ENCODE measurements at places on chromosomes 11 and 22.
A peak's percentile ranks its signal among the peaks of the same experiment; 100 is the strongest.

DNA sequence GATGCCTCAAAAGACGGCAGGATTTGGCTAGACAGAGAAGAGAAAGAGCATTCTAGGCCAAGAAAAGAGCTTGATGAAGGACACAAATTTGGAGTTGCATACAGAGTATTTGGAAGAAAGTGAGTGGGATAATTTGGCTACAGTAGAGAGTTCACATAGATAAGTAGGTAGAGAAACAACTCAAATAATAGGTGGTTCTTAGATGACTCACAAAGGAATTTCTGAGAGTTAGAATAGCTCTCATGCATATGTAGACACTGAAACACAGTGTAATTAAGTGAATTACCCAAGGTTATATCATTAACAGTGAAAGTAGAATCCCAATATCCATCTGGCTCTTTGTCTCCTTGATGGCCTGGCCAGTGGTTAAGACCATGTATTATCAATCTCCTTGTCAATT lies 228.6 kb upstream of the DDI1 start:
- no peak for DNase-seq

- DNase-seq, result no peak
Measured at GRCh38 chr22:23163665-23164064, 16.6 kb upstream of the BCR start.

- DNase-seq, result no peak
Measured at GRCh38 chr11:46162700-46163099, 41.4 kb upstream of the PHF21A start.

- DNase-seq, result no peak
Measured at GRCh38 chr11:120482149-120482548, 29.4 kb upstream of the GRIK4 start.

DNA sequence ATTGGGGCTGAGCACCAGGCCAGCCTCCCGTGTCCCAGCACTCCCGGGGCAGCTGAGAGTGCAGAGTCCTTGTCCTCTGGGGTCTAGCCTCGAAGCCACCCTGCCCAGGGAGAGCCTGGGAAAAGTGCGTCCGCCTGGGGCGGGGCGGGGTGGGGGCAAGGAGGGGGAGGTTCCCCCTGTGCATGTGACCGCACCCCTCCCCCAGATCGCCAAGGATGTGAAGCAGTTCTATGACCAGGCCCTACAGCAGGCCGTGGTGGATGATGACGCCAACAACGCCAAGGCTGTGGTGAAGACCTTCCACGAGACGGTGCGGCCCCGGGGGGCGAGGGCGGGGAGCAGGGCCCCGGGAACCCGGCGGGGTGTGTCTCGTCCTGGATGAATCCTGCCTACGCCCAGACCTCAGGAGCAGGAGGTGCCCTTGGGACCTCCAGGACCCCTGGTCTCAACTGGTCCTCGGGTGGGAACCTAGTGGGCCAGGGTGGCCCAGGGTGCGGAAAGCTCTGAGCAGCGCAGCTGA lies 5.3 kb upstream of the TSSC4 start:
- no peak for DNase-seq

DNA sequence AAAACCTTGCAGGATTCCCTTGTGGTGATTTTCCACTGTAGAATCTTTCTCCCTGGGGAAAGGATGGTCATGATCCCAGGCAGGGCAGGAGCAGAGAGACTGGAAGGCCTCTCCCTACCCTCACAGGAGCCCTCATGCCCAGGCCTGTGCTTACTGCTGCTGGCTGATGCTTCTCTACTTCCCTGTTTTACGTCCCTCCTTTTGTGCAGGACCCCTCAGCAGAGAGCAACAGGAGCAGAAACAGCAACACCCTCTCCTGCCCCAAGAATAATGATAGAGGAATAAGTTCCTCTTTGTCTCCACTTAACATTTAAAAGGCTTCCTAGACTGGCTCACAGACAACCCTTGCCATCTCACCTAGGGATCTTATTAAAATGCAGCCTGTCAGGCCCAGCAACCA lies 3.6 kb downstream of the ISX start:
- no peak for DNase-seq

DNA sequence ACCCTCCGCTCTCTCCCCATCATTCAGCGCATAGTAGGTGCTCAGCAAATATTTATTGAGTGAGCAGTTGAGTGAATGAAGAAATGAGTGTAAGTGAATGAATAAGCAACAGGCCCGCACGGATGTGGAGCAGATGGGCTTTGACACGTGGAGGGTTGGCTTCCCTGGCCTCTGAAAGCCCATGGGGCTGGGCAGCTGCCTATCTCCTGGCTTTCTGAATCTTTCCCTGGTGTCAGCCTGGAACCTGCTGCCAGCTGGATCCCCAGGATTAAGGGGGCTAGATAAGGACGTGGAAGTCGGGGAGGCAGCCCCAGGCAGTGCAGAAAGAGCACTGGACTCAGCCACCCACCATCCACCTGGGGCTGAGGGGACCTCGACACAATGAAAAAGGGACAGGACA lies 12.6 kb downstream of the IL2RB start:
- DNase-seq, result no peak

DNA sequence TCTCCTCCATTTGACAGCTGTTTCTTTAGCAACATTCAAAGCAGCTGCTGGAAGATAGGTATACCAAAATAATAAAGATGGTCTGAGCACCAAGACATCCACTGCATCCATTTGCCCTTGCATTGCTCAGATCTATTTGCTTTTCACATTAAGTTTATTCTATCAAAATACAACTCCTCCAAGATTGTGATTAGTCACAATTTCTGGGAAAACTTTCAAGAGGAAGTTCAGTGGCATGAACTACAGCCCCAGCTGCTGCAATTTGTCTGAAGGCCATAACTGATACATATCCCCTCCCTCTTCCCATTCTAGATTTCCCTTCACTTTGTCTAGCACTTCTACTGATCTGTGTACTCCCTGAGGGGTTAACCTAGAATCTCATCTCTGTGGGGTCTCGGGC lies 117.5 kb upstream of the CEP126 start:
- DNase-seq, result no peak

DNA sequence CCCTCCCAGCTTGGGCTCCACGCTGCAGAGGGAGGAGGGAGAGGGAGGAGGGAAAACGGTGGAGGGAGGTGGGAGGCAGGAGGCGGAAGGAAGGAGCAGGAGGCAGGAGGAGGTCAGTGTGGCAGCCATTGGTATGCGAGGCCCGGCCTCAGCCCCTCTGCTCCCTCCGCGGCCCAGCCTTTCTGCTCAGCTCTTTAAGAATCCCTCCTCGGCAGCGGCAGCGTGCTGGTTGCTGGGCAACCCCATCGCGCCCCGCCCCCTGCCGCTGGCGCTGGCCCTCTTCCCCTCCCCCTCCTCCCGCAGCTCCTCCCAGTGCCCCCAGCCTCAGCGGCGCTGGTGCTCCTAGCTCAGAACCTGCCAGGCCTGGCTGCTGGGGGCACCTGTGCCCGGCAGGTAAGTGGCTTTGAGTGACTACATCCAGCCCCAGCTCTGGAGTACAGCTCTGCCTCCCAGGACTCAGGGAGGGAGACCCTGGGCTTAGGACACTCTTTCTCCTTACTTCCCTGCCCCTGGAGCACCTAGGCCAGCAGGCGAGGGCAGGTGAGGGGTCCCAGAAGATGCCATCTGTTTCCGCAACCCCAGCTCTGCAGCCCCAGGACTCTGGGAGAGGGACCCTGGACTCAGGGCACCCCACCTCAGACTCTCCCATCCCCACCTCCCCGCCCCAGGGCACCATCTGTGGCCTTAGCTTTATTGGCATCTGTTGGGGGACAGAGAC lies 7.2 kb upstream of the FLRT1 start:
- peak; percentile 63 for DNase-seq

DNA sequence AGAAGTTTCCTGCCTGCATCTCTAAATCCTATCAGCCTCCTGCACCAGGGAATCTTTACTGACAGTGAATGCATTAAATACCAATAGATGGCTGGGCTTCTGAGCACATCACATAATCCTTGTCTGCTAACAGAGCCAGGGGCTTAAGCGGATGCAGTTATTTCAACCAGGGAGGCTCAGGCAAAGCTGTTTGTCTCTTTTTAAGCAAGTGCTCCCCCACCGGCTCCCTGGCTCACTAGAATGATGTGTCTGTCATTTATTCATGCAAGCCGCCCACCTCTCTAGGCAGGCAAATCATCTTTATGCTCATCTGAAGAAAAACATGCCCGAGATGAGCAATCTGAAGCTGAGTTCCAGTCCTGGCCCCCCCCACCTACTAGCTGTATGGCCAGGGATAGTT lies 182.3 kb downstream of the TENM4 start:
- no peak for DNase-seq

DNA sequence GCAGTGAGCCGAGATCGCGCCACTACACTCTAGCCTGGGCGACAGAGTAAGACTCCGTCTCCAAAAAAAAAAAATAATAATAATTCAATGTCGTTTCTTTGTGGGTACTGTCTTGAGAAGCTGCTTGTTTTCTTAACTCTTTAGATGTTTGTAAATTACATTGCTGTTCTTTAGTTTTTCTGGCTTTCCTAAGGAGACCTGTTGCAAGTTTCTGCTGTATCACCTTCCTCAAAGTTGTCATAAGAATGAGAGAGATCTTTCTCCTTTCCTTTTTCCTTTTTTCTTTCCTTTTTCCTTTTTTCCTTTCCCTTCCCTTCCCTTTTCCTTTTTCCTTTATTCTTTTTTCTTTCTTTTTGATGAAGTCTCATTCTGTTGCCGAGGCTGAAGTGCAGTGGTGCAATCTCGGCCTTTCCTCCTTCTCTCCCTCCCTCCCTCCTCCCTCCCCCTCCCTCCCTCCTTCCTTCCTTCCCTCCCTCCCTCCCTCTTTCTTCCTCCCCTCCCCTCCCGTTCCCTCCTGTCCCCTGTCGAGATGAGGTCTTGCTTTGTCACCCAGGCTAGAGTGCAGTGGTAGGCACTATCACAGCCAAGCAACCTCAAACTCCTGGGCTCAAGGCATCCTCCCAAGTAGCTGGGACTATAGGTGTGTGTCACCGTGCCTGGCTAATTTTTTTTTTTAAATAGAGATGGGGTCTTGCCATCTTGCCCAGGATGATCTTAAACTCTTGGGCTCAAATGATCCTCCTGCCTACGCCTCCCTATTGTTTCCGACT lies 15.3 kb downstream of the HIPK3 start:
- DNase-seq, result no peak

- no peak for DNase-seq
Measured at GRCh38 chr11:99934008-99934407, 753.1 kb upstream of the ARHGAP42 start.

DNA sequence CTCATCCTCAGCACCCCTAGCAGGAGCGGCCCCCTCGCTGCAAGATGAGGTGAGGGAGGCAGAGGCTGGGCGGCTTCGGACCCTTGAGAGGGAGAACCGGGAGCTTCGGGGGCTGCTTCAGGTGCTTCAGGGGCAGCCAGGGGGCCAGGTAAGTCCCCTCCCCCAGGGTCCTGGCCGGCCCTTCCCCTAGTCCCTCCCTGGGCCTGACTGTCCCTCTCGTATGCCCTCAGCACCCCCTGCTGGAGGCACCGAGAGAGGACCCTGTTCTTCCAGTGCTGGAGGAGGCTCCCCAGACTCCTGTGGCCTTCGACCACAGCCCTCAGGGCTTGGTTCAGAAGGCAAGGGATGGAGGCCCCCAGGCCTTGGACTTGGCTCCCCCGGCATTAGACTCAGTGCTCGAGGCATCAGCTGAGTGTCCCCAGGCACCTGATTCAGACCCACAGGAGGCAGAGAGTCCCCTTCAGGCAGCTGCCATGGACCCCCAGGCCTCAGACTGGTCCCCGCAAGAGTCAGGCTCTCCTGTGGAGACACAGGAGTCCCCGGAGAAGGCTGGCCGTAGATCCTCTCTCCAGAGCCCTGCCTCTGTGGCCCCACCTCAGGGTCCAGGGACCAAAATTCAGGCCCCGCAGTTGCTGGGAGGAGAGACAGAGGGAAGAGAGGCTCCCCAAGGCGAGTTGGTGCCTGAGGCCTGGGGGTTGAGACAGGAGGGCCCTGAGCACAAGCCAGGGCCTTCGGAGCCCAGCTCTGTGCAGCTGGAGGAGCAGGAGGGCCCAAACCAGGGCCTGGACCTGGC lies 4.0 kb downstream of the CCDC88B start:
- peak; percentile 20 for DNase-seq

GRCh38 chr11:9643751-9644150 lies 20.1 kb upstream of the SWAP70 start:
- DNase-seq, result no peak

GRCh38 chr11:57172031-57172430 lies 9.7 kb upstream of the LRRC55 start:
- no peak for DNase-seq

- no peak for DNase-seq
Measured at GRCh38 chr22:19598054-19598855, 74.0 kb upstream of the CLDN5 start.

GRCh38 chr22:26781062-26781461 lies 123.7 kb downstream of the MIAT start:
- DNase-seq, result no peak

GRCh38 chr11:118438314-118438931 lies 2.1 kb downstream of the KMT2A start:
- peak; percentile 67 for DNase-seq

GRCh38 chr11:4181782-4182721 lies 87.5 kb downstream of the RRM1 start:
- DNase-seq, result peak; percentile 89

DNA sequence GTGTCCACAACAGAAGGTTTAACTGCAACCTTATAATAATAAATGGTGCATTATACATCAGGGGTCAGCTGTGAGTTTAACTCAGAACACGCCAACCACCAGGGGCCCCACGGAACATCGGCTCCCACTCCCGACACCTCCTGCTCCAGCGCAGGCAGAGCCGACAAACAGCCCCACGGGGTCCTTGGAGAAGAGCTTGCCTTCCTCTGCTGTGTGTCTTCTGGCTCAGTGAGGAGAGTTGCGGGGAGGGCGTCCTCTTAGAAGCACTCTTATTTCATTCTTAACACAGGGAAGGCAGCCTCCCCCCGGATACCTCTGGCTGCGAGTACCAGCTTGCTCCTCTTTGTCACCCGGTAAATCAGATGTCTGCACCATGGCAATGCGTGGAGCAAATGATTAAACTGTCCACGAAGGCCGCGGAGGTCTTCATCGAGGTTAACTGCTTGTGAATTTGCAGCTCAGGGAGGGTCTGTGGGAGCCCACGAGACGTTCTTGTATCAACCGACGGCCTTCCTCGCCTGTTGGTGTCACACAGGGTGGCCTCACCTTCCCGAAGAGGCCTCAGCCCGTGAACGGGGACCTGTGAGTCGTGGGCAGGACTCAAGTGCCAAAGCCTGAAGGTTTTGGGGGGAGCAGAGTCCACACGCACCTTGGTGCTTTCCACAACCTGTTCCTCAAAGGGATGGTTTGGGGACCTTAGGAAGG lies 464.0 kb downstream of the BRD1 start:
- no peak for DNase-seq

DNA sequence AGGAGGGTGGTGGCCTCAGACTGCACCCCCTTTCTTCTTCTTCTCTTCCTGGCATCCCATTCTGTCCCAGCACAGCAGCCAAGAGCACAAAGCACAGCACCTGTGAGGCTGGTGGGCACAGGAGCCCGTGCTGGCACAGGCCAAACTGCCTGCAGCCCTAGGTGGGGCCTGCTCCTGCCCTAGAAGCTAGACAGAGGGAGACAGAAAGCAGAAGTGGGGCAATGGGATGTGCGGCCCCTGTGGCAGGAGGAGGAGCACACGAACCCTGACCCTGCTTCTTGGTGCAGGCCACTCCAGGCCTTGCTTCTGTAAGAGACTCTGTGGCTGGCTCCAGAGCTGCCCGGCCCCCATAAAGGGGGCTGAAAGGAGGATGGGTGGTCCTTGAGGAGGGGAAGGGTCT lies 3.9 kb upstream of the PTS start:
- no peak for DNase-seq

GRCh38 chr11:99632969-99633368 lies 612.2 kb downstream of the CNTN5 start:
- no peak for DNase-seq
